Glomerular endothelial cell (primary cell): ENCODE measurements at places on chromosomes 12 and 14.

DNA sequence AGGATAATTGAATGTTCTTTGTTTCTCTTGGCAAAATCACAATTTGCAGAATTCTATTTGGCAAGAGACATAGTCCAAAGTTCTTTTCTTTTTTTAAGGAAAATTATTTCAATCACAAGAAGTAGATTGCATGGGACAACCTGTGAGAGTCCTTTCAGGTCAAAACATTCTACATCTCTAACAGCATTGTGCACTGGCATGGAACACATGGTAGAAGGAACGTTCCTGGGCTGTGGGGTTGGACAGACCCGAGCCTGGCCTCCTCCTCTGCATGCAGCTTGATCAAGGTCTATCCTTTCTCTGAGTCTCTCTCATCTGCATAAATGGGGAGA is 88.6 kb upstream of the CPSF6 start:
- no peak for DNase-seq

- DNase-seq, result no peak
Measured at GRCh38 chr12:65232476-65233077, 45.9 kb upstream of the MSRB3 start.

GRCh38 chr12:123389560-123390351 is 5.8 kb downstream of the KMT5A start:
- no peak for DNase-seq

DNA sequence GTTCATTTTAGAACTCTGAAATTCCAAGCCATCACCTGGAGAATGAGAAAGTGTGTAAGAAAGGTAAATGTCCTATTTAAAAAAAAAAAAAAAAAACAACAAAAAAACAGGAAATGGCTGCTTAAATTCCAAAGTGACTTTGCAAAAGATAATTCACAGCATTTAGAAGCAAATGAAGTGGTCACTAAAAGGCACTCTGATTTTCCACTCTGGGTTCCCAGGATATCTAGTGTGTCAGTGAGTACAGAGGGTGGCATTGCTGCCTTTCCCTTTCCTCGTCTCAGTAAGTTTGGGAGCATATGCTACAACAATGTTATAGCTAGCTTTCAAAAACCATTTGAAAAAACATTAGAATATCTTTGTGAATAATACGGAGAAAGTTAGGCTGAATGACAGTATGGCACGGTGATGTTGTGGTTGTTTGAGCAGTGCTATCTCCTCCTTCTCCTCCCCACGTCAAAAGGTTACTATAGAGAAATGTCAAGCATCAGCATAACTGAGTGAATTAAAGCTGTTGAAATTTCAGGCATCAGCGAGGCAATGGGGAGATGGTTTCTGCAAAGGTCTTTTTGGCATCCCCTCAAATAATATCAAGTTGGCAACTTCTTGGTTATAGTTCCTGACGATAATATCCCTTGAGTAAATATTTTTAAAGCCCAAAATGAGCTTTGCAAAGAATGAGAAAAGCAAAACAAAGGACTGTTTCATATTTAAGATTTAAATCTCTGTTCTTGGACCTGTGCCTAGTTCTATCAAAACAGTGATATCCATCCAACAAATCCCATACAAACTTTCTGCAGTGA is 164.5 kb upstream of the E2F7 start:
- DNase-seq, result no peak

DNA sequence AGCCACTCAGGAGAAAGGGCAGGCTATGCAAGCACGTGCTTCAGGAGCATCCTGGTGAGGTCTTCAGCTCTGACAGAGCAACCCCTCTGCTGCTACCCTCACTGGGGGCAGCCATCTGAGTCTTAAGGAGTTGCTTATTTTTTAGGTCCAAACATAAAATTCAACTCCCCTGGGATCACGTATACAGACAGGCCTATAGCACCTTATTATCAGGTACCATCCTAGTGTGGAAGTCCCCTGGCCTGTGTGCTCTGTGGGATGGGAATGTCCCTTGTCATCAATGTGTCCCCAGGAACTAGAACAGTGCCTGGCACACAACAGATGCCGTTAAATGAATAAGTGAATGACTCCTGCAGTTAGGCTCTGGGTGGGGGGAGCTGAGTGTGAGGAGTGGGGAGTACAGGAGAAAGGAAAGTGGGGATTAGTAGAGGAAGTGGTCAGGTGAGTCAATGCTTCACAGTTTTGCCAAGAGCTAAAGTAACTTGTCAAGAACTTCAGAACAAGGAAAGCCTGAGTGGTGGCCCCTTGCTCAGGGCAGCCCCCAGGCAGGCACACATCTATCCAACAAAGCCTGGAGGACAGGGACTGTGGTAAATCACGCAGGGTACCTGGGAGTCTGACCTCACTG is 33.5 kb downstream of the DAD1 start:
- DNase-seq, result no peak

GRCh38 chr14:79525416-79525815 is 685.9 kb downstream of the DIO2 start:
- DNase-seq, result no peak

DNA sequence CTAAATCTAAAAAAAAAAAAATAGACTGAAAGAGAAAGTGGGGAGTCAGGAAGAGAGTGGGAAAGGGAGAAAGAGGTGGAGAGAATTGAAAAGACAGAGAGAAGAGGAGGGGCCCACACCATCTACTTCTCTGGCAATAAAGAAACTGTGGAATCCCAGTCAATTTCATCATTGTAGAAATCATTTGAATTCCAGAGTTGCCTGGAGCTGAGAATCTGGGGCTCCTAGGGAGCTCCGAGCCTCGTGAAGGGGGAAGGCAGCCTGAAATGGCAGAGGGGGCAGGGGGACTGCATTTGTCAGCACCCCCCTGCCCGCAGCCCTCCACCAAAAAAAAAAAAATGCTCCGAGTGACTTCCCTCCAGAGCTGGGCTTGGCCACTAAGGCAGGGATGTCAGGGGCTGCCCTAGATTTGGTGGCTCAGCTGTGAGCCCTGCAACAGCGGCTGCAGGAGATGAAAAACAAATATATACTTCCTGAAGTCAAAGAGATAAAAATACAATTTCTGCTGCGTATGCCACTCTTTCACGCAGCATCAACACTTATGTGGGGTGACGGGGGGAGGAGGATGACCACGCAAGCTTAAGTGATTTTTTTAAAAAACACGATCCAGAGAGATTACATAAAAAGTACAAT is 80.5 kb downstream of the BCL11B start:
- no peak for DNase-seq

GRCh38 chr14:97021001-97021400 is 223.8 kb downstream of the VRK1 start:
- DNase-seq, result no peak

- no peak for DNase-seq
Measured at GRCh38 chr12:59874781-59875180, 279.0 kb downstream of the SLC16A7 start.

- DNase-seq, result no peak
Measured at GRCh38 chr14:101561145-101561896, at the start of gene DIO3. TSS of gene DIO3 (plus strand) at chr14:101561495.

GRCh38 chr14:70972107-70972976 is 65.1 kb downstream of the PCNX1 start:
- peak; percentile 77 for DNase-seq

DNA sequence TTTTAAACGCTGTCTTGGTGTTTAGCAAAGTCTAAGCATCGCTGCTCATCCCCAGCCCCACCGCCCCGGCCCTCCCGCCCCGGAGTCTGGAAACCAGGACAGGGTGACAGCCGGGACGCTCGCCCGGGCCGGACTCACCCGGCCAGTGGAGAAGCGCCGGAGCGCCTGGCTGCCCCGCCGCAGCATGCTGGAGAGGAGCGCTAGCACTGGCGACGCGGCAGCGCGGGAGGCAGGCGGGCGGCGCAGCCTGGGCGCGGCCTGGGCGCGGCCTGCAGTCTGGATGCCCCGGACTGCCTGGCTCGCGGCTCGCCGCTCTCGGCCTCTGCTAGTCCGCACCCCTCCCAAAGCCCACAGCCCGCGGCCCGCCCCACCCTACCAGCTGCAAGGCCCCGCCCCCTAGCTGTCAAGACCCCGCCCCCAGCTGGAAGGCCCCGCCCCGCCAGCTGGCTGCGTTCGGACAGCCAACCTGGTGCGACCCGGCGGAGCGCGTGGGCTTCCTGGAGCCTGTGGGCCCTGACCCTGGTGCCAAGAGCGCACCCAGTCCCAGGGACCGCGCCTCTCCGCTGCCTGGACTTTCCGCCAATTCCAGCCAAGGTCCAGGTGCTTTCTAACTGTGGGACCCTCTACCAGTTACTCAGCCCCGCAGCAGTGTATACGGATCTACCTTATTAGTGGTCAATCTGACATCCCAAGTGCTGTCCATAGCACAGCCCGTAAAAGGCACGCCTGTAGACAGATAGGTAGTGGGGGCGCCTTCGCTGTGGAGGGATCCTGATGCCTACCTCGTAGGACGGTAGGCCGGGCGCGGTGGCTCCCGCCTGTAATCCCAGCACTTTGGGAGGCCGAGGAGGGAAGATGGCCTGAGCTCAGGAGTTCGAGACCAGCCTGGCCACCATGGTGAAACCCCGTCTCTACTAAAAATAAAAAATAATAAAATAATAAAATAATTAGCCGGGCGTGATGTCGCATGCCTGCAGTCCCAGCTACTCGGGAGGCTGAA is at the start of gene ALDH1L2:
Gene ALDH1L2, minus strand, starts transcription at position 208 of the 1,000 bp plus-strand sequence. Its CDS starts 22 bp downstream, at position 186.
- DNase-seq, result no peak

DNA sequence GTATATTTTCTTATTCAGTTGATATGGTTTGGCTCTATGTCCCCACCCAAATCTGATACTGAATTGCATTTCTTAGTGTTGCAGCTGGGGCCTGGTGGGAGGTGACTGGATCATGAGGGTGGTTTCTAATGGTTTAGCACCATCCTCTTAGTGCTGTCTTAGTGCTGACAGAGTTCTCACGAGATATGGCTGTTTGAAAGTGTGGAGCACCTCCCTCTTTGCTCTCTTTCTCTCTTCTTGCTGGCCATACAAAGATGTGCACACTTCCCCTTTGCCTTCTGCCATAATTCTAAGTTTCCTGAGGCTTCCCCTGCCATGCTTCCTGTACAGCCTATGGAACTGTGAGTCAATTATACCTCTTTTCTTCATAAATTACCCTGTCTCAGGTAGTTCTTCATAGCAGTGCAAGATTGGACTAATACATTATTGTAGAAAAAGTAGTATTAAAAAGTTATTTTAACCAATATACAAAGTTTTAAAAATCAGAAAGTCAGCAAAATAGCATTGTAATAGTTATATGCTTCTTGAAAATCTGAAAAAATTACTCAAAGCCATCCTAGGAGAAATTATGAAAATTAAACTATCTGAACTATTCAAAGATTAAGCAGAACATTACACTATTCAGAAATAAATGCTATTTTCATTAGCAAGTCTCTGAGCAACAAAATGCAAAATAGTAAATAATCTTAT is 84.1 kb downstream of the PPP1R12A start:
- no peak for DNase-seq

DNA sequence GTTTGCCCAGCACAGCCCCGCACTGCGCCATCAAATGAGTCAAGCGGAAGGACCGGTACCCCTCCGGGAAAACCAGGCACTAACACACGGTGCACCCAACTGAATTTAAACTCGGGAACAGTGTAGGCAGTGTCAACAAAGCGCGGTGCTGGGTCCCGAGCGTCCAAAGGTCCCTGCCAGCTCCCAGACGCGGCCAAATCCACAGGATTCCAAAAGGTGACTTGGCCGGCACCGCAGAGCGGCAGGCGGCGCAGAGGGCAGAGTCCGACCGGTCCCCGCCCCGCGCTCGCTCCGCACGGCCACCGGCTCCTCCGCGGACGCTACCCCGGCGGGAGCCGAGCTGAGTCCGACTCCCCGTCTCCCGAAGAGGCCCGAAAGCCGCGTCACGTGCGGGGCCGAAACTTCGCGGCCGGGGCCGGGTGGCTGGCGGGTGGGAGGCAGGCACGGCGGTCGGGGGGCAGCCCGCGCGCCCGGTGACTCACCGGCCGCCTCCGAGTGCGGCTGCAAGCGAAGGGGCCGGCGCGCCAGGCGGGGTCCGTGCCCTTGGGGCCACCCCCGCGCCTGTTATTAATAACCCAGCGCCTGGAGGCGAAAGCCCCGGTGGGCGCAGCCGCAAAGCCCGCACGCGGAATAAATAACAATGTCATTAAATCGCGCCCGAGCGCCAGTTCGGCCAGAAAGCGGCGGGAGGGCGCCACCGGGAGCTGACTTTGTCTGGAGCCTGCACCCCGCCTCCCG is 863 bp downstream of the DENND5B start:
- no peak for DNase-seq

DNA sequence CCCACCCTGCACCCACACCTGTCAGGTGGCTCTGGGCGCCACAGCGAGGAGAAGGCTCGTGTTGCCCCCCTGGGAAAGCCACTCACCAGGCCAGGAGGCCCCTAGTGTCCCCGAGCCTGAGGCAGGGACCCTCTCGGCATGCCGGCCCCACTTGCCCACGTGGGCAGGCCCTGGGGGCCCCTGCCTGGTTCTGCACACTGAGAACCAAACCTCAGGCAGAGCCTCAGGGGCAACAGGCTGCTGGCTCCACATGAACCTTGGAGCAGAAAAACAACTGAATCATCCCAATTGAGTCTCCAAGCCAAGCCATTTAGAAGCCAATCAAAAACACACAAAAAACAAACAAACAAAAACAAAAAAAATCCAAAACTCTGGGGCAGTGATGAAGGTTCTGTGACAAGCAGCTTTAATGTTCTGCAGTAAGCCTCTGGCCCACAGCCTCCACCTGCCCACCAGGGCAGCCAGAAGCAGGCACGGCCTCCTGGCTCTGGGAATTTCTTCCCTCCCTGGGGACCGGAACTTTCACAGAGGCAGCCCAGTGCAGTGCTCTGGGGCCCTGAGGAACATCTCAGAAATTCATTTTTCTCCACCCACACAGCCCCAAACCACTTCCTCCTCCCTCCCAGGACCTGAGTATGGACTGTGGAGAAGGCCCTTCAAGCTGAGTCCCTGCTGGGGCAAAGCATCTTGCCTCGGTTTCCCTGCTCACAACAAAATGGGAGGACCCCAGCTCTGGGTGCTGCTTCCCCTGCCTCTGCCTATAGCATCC is 90.2 kb downstream of the CHGA start:
- DNase-seq, result no peak

DNA sequence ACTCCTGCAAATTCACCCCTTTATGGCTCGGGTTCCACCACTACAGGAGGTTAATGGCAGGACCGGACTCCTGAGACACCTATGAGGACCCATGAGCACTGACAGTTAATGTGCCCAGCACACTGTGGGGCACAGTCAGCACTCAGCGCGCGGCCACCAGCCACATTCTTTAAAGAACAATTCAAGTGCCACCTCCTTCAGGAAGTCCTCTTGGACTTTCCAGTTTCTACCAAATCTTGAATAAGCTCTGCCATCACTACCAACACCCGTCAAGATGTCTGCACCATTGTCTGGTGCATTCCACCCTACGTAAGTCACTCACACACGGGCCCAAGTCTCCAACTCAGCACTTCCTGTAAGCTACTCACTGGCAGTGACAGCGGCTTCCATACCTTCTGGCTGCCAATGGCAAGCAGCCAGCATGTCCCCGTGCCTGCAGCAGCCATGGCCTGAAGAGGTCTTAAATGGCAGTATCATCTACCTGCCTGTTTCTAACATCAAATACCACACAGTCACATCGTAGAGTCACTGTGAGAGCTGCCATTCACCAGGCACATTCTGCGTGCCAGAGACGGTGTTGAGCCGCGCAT is 48.5 kb downstream of the CDC42BPB start:
- no peak for DNase-seq

- DNase-seq, result no peak
Measured at GRCh38 chr14:58667900-58668299, 30.1 kb downstream of the DACT1 start.
